ENCODE measurements at places on chromosomes 1 and 21. TPM values are rescaled to one million over a fixed set of nuclear protein-coding genes. Genes with fewer than 3 reads are reported as not detected.

GRCh38 chr1:164703960-164704411 is 145.0 kb downstream of the PBX1 start:
- no peak overlapping the region for H3K4me3 ChIP-seq
- DNase-seq = no peak
- no peak overlapping the region for H3K27ac ChIP-seq
- no peaks in the 10 kb centered on the region for H3K36me3 ChIP-seq
- no peaks in the 10 kb centered on the region for H3K27me3 ChIP-seq
- H3K4me1 ChIP-seq = peaks cover 36% of the 10 kb centered on the region

- peaks cover 4% of the 10 kb centered on the region for H3K36me3 ChIP-seq
- no peaks in the 10 kb centered on the region for H3K27me3 ChIP-seq
Measured at GRCh38 chr1:38005195-38006007, at the start of gene FHL3. TSS of gene FHL3 (minus strand) at chr1:38005514. CDS start at chr1:37999412, 6,102 bp downstream.

GRCh38 chr1:37394574-37395464 is 79.6 kb upstream of the ZC3H12A start:
- no peak overlapping the region for H3K27ac ChIP-seq
- no peaks in the 10 kb centered on the region for H3K36me3 ChIP-seq
- H3K27me3 ChIP-seq = peaks cover 51% of the 10 kb centered on the region
- no peaks in the 10 kb centered on the region for H3K4me1 ChIP-seq
- no peak for DNase-seq

GRCh38 chr1:14810595-14811361 is 212.3 kb downstream of the KAZN start:
- H3K36me3 ChIP-seq = no peaks in the 10 kb centered on the region
- H3K4me1 ChIP-seq = no peaks in the 10 kb centered on the region
- no peak overlapping the region for H3K4me3 ChIP-seq
- H3K27me3 ChIP-seq = no peaks in the 10 kb centered on the region

Gene CLIC6
- not detected for total RNA-seq

DNA sequence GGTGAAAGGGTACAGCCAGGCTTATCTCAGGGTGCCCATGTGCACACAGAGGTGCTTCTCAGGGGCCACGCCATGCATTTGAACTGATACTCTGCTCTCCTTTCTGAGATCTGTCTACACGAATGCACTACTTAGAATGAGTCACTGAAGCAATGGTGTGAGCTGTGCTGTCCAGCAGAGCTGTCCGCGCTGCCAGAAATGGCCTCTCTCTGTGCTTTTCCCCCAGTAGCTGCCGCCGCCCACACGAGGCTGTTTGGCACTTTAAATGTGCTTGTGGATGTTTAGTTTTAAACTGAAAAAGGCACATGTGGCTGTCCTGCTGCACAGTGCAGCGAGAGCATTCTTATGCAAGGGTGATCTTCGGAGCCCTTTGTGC is 87.1 kb upstream of the COL6A1 start:
- H3K36me3 ChIP-seq = no peaks in the 10 kb centered on the region
- no peak for DNase-seq
- H3K27me3 ChIP-seq = peaks cover 19% of the 10 kb centered on the region

DNA sequence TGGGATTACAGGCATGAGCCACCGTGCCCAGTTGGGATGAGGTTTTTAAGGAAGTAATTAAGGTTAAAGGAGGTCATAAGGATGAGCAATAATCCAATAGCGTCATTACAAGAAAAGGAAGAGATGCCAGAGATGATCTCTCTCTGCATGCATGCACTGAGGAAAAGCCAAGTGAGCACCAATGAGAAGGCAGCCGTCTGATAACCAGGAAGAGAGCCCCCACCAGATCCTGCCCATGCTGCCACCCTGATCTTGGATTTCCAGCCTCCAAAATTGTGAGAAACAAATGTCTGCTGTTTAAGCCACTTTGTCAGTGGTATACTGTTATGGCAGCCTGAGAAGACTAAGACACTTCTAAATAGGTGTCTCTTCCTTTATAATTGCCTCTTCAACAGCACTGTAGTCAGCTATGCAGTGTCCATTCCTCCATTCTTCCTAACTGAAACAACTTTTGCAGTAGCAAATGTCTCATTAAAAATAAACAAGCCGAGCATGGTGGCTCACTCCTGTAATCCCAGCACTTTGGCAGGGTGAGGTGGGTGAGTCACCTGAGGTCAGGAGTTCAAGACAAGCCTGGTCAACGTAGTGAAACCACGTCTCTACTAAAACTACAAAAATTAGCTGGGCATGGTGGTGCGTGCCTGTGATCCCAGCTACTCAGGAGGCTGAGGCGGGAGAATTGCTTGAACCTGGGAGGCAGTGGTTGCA is 216.2 kb upstream of the RUNX1 start:
- peak; percentile 84 for DNase-seq
- H3K36me3 ChIP-seq = no peaks in the 10 kb centered on the region
- H3K4me3 ChIP-seq = no peak overlapping the region
- H3K4me1 ChIP-seq = peaks cover 19% of the 10 kb centered on the region

Gene NHLH1
- total RNA-seq = 0.20 TPM

Gene C2CD4D
- total RNA-seq = not detected

DNA sequence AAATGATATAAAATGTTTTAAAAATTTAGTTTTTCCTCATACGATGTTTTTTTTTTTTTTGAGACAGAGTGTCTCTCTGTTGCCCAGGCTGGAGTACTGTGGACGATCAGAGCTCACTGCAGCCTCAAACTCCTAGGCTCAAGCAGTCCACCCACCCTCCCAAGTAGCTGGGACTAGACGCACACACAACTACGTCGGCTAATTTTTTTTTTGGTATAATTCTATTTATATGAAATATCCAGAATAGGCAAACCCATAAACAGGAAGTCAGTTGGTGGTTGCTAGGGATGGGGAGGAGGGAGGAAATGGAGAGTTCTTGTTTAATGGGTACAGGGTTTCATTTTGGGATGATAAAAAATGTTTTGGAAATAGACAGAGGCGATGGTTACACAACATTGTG is 56.5 kb downstream of the WARS2 start:
- H3K4me1 ChIP-seq = peaks cover 34% of the 10 kb centered on the region
- H3K27ac ChIP-seq = no peak overlapping the region
- H3K36me3 ChIP-seq = no peaks in the 10 kb centered on the region
- no peaks in the 10 kb centered on the region for H3K27me3 ChIP-seq
- no peak overlapping the region for H3K4me3 ChIP-seq
- no peak for DNase-seq

GRCh38 chr1:76593618-76594017 is 273.7 kb upstream of the ST6GALNAC5 start:
- H3K27ac ChIP-seq = no peak overlapping the region
- H3K4me1 ChIP-seq = no peaks in the 10 kb centered on the region
- H3K36me3 ChIP-seq = no peaks in the 10 kb centered on the region
- H3K4me3 ChIP-seq = no peak overlapping the region

DNA sequence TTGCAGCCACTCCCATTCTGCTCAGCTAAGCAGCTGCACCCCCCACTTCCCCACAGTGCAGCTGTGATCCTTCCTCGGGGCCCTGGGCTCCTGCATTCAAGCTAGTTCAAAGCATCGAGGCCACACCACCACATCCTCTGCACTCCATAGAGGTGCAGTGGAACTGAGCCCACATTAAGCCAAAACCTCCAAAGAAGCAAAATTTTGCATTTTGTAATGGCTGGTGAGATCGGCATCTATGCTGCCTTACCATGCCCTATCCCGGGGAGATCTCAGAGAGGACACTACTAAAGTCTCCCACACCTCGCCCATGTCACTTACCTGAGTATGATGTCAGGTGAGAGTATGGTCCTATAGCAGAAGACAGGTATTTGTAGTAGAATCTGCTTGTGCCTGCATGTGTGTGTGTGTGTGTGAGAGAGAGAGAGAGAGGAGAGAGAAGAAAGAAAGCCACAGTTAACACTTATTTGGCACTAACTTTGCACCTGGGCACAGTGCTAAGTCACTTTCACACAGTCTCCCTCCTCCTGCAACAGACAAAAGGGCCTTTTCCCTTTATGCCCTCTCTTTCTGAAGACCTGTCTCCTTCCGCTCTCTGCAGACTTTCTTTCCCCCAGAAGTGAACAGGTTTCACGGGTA is 89.8 kb downstream of the KIF14 start:
- no peaks in the 10 kb centered on the region for H3K27me3 ChIP-seq
- H3K36me3 ChIP-seq = no peaks in the 10 kb centered on the region
- no peak overlapping the region for H3K4me3 ChIP-seq
- H3K4me1 ChIP-seq = no peaks in the 10 kb centered on the region
- no peak for DNase-seq

DNA sequence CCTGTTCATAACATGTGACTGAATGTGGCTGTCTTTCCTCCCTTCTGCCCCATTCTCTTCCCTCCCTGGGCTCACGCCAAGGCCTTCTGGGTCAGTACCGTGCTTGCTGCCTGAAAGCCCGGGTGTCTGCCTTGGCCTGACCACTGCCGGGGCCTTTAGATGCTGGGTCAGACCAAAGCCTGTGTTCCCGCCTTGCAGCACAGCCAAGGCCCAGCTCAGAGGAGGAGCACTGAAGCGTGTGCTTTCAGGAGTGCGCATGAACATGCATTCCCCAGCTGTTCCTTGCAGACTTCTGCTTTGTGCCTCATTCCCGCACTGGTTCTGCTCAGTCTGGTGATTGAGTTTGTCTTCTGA is 27.0 kb upstream of the SARS1 start:
- no peaks in the 10 kb centered on the region for H3K27me3 ChIP-seq
- H3K36me3 ChIP-seq = no peaks in the 10 kb centered on the region
- H3K4me3 ChIP-seq = no peak overlapping the region
- no peak overlapping the region for H3K27ac ChIP-seq
- peaks cover 11% of the 10 kb centered on the region for H3K4me1 ChIP-seq
- DNase-seq = no peak

Gene ZNF683
- not detected for total RNA-seq

- peaks cover 22% of the 10 kb centered on the region for H3K36me3 ChIP-seq
- no peak overlapping the region for H3K27ac ChIP-seq
- H3K4me1 ChIP-seq = peaks cover 9% of the 10 kb centered on the region
- H3K27me3 ChIP-seq = no peaks in the 10 kb centered on the region
- H3K4me3 ChIP-seq = no peak overlapping the region
Measured at GRCh38 chr21:41921021-41921420, 32.8 kb downstream of the C2CD2 start.

Gene THEMIS2
- total RNA-seq = 1.5 TPM

DNA sequence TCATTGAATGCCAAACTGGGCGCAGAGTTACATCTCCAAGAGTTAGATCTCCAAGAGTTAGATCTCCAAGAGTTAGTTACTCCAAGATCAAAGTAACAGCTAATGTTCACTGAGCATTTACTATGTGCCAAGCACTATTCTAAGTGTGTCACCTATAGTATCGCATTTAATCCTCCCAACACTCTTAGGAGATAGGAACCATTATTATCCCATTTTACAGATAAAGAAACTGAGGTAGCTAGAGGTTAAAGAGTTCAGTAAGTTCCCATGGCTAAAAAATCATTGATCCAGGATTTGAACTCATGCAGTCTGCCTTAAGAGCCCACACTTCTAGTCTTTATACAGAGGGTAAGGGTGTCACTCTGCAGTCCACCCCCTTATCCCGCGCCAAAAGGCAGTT is 1.5 kb upstream of the NAV1 start:
- H3K4me1 ChIP-seq = peaks cover 35% of the 10 kb centered on the region
- no peak overlapping the region for H3K27ac ChIP-seq
- H3K36me3 ChIP-seq = no peaks in the 10 kb centered on the region
- H3K27me3 ChIP-seq = no peaks in the 10 kb centered on the region

- H3K27me3 ChIP-seq = no peaks in the 10 kb centered on the region
- H3K36me3 ChIP-seq = no peaks in the 10 kb centered on the region
- no peak for DNase-seq
Measured at GRCh38 chr1:160104486-160104885, 6.1 kb upstream of the IGSF8 start.

DNA sequence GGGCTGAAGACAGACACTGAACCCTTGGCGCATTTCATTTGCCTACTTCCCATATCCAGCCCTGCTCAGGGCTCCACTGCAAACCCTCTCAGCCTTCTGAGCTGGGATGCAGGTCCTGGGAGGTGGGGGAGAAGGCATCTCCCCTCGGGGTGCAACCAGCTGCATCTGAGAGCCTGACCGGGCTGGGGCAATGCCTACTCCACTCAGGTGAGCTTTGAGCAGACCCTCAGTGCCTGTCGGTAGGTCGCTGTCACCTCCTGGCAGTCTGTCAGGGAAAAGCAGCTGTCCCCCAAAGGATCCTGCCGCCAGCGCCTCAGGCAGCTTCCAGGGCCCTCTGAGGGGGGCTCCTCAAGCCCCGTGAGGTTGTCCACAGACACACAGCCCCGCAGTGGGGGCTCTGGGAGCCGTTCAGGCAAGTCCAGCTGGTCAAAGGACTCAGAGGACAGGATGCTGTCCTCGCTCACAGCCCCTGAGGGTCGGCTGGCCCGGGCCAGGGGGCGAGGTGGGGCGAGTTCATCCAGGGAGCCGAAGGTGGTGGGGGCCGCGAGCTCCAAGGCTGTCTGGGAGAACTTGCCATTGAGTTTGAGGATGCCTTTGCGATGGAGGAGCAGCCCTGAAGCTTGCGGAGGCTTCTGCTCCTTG is 18.2 kb downstream of the NUAK2 start:
- H3K27me3 ChIP-seq = no peaks in the 10 kb centered on the region
- DNase-seq = no peak
- no peak overlapping the region for H3K4me3 ChIP-seq
- H3K36me3 ChIP-seq = peaks cover 58% of the 10 kb centered on the region

GRCh38 chr21:16196001-16196400 is 466.2 kb downstream of the USP25 start:
- H3K4me1 ChIP-seq = peaks cover 6% of the 10 kb centered on the region
- H3K27ac ChIP-seq = peak overlapping the region; percentile 92
- DNase-seq = peak; percentile 14
- H3K27me3 ChIP-seq = peaks cover 4% of the 10 kb centered on the region
- H3K36me3 ChIP-seq = no peaks in the 10 kb centered on the region

All from MCF 10A (cell line).